ENCODE measurements at places on chromosomes 5 and 9.
A peak's percentile ranks its signal among the peaks of the same experiment; 100 is the strongest.

GRCh38 chr5:116419258-116419657, 155.4 kb downstream of the SEMA6A start:
- no peak for DNase-seq

DNA sequence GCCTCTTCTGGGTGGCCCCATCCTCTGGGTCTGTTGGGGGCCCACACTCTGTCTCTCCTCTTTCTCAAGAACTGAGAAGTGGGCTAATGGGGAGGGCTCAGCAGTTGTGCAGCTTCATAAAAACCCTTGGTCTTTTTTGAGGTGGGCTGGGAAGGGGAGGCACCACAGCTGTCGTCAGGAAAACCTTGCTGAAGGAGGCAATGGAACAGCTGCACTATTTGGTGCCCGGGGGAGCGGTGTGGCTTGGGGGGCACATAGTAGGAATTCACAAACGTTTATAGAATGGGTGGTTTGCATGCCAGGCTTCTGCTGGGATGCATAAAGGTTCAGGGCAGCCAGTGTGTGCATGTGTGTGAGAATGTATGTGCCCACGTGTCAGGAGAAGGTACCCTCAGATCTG, 3.2 kb upstream of the IER5L start:
- DNase-seq = no peak

GRCh38 chr5:9781275-9781674, 151.1 kb upstream of the TAS2R1 start:
- no peak for DNase-seq

GRCh38 chr5:14133394-14133793, 9.7 kb upstream of the TRIO start:
- DNase-seq = no peak

- no peak for DNase-seq
Measured at GRCh38 chr5:10712574-10713366, 48.3 kb downstream of the DAP start.

DNA sequence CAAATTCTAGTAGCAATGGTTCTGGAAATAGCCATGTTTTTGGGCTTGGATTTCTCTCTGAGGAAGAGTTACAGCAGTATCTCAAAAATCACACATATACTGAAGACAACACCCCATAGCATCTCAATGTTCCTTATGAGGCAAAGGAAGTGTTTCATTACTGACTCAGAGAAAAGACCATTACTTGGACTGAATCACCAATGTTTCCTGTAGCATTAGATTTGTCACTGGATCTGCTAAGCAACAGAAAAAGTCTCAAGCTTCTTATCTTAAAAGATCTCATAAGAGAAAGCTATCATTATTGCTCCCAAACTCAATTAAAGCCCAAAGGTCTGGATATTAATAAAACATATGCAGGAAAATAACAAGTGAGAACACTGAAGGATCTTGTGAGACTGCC, 272.4 kb downstream of the ADAMTS6 start:
- no peak for DNase-seq

- no peak for DNase-seq
Measured at GRCh38 chr9:121826711-121827110, 175.3 kb downstream of the DAB2IP start.

DNA sequence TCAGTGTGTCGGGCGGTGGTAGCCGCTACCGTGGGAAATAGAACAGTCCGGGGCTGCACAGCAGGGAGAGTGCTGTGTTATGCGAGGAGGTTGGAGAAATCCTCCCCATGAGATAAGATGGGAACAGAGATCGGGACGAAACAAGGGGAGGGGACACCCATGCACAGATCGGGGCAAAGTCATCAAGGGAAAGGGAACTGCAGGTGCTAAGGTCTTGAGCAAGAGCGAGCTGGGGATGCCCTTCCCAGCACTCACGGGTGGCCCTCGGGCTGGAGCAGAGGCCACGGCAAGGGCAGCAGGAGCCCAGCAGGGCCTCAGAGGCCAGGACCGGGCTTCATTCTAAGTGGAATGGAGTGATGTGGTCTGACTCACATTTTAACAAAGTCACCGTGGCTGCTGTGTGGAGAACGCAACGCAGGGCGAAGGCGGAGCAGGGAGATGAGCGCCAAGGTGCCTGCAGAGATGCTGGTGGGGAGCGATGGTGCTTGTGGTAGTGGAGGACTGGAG, 7.7 kb downstream of the IL13 start:
- DNase-seq = no peak

GRCh38 chr9:126502417-126503332, 111.1 kb upstream of the LMX1B start:
- DNase-seq = no peak

GRCh38 chr9:91258451-91258850, 103.3 kb downstream of the AUH start:
- DNase-seq = no peak

DNA sequence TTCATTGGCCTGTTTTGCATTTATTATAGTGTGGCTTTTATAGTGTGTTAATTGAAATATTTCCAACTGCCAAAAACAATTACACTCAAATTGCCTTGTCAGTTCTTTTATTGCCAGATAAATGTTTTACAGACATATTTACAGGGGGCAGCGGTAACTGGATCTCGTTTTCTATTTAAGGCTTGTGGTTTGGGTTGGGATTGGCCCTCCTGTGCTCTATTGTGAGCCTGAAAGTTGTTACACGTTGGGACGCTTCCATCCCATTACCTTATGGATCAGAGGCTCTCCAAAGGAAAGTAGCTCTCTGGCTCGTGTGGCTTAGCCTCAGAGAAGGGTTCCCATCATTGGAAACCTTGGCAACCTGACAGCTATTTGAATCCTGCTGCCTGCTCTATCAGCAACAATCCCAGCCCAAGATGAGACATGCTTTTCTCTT, 20.8 kb downstream of the DNAI1 start:
- no peak for DNase-seq

DNA sequence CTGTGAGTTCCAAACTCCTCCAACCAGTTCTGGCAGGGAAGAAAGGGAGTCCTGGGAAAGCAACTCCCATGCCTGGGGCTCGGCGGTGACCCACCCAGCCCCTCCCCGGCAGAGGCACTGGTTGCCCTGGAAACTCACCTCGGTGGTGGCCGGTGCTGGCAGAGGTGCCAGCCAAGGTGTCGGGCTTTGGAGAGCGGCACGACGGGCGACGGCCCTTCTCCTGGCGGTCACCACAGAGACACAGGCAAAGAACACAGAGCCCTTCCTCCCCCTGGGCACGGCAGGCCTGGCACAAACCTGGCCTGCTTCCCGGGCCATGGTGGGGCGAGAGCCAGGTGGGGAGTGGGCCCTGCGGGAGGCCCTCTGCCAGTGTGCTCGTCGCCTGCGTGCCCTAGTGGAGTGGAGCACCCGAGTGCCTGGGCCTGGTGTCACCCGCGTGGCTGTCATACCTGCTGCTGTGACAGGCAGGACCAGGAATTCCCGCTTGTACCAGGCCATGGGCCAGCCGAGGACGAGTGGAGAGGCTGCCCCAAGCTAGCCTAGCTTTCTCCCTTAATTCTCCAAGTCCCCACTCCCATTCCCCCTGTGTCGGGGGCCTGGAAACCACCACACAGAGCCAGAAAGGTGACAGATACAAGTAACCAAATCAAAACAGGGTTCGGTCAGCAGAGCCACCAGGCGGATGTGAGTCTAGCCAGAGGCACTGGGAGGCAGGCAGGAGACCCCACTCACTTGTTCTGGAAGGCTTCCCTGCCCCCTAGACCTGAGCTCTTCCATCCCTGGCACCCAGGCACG, 8.2 kb upstream of the RALGDS start:
- peak; percentile 66 for DNase-seq

GRCh38 chr5:2903451-2904395, 152.2 kb upstream of the IRX2 start:
- DNase-seq = no peak

DNA sequence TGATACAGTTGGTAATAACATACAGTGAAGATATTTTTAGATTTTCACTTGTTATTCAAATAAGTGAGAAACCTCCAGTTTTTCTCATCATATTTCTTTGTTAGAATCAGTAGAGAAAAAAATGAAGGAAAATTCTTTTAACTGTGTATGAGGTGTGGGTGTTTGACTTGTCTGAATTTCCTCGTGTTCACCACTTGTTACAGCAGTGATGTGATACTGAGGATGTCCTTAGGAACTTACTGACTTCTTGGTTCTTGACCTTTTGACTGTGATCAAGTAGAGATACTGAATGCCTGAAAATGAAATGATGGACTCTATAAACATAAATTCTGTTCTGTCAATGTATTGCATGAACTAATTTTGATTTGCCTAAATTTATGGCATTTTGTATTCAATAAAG, 10.7 kb downstream of the PBX3 start:
- no peak for DNase-seq

DNA sequence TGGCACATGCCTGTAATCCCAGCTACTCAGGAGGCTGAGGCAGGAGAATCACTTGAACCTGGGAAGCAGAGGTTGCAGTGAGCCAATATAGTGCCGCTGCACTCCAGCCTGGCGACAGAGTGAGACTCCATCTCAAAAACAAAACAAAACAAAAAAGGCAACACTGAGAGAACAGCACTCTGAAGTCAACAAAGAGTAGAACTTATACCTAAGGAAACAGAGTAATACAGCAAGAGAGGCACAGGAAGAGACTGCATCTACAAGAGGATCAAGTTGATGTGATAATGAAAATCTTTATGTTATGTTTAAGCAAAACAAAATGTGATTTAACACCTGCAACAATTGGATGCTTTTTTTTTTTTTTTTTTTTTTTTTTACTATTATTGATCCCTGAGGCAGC, 33.1 kb downstream of the FYB1 start:
- DNase-seq = no peak

GRCh38 chr5:150092159-150092787, 5.9 kb upstream of the CSF1R start:
- DNase-seq = no peak

Data from CD4-positive, alpha-beta T cell treated with Interleukin-17A for 1 hour (primary cell).